Fibroblast of the aortic adventitia (primary cell): ENCODE measurements at places on chromosomes 1 and 21. TPM values are rescaled to one million over a fixed set of nuclear protein-coding genes. Genes with fewer than 3 reads are reported as not detected.

DNA sequence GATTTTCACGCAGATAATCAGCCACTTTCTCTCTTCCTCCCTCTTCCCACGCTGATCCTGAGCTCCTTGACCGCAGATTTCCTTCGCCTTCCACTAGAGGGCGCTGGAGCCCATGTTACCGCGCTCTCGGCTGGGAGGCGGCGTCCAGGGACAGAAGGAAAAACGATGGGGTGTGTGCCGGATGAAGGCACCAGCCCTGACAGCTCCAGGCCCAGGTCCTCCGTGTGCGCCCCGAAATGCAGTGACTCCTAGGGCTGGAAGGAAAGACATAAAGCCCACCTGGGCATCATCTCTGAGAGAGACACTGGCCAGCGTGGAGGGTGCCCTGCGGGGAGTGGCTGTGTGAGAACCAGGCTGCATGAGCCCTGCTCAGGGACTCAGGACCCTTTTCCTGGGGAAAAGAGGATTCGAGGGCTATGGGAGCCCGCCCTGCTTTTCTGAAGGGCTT is 44.9 kb upstream of the CYP2J2 start:
- DNase-seq = peak; percentile 64

DNA sequence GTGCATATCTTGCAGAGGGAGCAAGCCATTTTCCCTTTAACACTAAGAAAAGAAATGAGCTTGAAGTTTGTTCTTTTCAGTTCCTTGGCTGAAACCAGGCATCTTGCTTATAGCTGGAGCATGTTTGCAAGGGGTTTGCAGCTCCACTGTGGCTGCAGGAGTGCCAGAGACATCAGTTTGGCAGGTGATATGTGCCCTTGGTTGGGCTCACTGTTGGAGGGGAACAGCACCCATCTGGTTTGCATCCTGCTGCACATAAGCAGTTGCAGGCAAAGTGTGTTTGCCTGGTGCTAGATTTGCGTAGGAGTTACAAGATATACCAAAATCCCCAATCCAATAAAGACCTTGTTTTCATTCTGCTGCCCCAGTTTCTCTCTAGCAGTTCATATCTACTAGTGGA is 47.8 kb upstream of the IKBKE start:
- no peak for DNase-seq

- DNase-seq = peak; percentile 4
Measured at GRCh38 chr1:38235705-38236104, 189.1 kb upstream of the POU3F1 start.

ORC1 gene
- total RNA-seq = 0.49 and 12.6 TPM in 2 replicates

CTSE gene
- total RNA-seq = not detected in 2 replicates
